ENCODE measurements at places on chromosomes 6 and 20.

DNA sequence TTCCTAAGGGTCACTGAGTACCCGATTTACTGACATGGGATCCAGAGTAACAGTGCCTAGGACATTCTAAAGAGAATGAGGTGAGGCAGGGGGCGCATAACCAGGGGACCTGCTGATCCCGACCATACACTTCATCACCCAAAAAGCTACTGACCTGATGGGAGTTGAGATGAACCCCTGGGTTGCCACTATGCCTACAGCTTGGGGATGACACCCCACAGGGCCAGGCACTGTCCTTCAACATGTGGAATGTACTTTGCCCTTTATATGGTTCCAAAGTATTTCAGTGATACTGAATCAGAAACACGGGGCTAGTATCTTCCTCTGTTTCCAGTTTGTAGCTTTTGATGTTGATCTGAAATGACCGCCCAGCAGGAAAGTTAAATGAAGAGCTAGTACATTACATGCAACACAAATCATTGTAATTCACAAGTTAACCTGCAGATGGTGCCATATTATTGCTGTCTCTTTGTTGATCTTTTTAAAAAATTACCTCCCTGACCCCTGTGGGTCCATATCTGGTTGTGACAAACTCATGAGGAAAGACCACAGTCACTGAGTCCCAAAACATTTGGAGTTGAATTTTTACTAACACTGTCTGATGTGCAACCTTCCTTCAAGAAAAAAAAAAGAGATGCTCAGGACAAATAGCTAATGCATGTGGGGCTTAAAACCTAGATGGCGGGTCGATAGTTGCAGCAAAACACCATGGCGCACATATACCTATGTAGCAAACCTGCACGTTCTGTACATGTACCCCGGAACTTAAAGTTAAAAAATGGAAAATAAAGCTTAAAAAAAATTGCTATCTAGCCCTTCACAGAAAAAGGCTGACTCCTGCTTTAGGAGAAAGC is 42.7 kb upstream of the GCNT2 start:
- DNase-seq = no peak

DNA sequence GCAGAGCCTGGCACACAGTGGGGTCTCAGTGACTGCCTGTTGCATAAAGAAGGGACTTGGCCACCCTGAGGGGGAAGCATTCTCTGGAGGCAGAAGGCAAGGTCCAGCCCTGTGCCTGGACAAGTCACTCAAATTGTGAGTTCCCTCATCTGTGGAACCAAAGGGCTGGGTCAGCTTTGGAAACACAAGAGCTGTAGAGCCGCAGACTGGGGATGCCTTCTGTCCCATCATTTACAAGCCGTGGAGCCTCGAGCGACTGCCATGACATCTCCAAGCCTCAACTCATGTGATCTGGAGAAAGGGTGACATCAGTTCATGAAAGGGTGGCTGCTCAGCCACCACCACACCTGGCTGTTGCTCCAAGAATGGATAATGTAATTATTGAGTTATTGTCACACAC is 20.4 kb upstream of the SIRPD start:
- no peak for DNase-seq

GRCh38 chr6:88441346-88441745 is 275.2 kb upstream of the CNR1 start:
- no peak for DNase-seq

- DNase-seq = no peak
These were observed 527.6 kb downstream of the CDKAL1 start for GRCh38 chr6:21061892-21062291.

GRCh38 chr6:431986-432385 is 40.4 kb downstream of the IRF4 start:
- DNase-seq = peak; percentile 22

GRCh38 chr6:150544793-150545192 is 54.9 kb upstream of the PLEKHG1 start:
- DNase-seq = no peak

- DNase-seq = no peak
These were observed 294.0 kb downstream of the SAMD5 start for GRCh38 chr6:147802459-147802858.

DNA sequence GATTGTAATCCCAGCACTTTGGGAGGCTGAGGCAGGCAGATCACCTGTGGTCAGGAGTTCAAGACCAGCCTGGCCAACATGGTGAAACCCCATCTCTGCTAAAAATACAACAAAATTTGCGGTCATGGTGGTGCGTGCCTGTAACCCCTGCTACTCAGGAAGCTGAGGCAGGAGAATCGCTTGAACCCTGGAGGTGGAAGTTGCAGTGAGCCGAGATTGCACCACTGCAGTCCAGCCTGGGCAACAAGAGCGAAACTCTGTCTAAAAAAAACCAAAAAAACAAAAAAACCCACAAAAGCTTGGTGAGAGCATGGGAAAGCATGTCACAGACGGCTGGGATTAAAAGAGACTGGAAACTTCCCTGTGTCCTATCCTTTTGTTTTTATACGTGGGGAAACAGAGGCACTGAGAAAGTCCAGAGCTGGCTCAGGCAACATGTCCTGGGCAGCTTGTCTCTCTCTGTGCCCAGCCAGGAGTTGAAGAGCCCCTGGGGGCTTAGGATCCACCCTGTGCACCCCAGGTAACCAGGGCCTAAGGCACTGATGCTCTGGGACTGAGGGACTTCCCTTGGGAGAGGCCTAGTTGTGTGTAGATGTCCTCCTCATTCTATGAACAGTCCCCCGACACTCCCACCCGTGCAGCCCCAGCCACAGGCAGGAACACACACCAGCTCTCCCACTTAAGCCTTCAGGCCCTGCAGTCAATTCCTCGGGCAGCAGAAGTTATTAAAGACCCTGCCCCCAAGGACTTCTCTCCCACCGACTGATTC is 16.0 kb downstream of the CD40 start:
- DNase-seq = no peak

DNA sequence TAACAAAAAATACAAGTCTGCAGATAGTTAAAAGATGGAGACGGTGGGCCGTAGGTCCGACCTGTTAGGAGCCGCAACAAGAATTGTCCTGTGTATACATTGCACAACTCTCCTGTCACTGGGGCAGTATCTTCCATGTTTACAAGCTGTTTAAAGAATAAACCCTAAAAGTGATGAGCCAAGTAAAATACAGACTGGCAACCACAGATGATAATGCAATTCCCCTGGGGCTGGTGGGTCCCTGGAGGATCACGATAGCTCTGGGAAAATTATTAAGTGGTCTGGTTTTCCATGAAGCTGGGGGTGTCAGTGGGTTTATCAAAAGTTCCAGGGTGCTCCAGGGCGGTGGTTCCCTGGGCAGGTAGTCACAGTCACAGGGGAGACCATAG is 8.1 kb upstream of the FAM50B start:
- no peak for DNase-seq

GRCh38 chr6:30777155-30777485 is 32.8 kb upstream of the IER3 start:
- no peak for DNase-seq

GRCh38 chr20:31908016-31908415 is 37.6 kb downstream of the TTLL9 start:
- no peak for DNase-seq

- no peak for DNase-seq
These were observed 141.6 kb upstream of the SLC24A3 start for GRCh38 chr20:19070681-19071445.

- DNase-seq = no peak
These were observed 43.7 kb downstream of the JAG1 start for GRCh38 chr20:10629946-10630650.

GRCh38 chr20:34984756-34985261 is 29.1 kb downstream of the MYH7B start:
- DNase-seq = no peak

DNA sequence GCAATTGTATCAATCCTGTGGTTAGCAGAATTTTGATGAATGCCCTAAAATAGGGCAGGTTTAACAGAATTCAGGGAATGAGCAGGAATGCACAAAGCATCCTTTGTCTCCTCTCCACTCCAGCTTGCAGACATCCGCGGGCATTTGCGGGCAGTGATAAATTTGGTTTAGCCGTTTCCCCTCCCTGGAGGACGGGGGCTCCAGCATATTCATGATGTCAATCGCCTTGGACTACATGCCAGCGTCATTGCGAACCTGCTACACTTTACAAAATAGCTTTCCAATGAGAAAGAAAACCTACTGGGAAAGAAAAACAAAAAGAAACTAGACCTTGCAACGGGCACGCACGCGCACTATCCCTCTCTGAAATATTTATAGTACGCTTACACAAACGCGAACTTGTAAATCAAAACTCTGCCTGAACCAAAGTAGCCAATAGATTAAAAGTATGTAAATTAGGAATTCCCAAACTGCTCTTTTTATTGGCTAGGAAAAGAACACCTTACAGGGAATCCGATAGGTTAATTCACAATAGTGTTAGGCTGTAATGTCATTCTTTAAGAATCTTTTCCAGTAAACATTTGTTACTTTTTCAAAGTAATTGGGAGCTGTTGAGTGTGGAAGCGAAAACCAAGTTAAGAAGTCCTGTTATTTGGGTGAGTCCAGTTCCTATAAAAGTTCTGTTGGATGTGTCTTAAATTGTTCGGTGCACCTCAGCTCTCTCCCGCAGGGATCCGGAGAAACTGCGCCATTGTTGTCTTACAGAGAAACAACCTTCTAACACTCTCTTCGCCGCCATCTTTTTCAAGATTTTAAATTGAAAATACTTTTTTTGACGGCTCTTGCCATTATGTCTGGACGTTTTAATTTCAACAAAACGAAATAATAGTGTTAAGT is 136.7 kb downstream of the HFE start:
- DNase-seq = peak; percentile 91

GRCh38 chr6:63732336-63732735 is 96.7 kb downstream of the PHF3 start:
- DNase-seq = no peak

DNA sequence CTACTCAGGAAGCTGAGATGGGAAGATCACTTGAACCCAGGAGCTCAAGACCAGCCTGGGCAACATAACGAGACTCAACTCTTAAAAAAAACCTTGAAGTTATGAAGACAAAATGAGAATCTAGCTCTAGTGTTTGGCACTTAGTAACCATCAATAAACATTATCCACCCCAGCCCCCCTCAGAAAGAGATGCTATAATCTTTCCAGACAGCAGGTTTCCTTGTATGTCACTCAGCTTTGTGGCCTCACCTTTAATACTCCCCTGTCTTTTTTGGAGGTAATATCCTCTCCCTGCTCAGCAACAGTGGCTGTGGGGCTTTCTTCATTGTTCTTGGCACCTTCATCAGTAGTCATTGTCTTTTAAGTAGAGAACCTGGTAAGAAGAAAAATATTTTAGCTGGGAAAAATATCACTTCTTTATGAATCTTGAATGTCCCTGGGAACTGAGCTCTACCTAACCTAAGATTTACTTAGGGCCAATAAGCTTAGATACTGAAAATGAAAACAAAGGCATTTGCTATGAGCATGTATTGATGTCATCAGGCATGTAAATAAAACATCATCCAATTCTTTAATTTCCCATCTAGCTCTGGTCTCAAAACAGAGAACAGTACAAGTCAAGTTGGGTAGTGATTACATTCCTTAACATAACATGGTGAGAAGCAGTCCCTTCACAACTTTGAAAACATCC is 46.1 kb downstream of the FKBP5 start:
- no peak for DNase-seq

- no peak for DNase-seq
These were observed 58.5 kb downstream of the SUN5 start for GRCh38 chr20:32945710-32946221.

GRCh38 chr20:55094353-55094861 is 619.0 kb downstream of the DOK5 start:
- DNase-seq = no peak

DNA sequence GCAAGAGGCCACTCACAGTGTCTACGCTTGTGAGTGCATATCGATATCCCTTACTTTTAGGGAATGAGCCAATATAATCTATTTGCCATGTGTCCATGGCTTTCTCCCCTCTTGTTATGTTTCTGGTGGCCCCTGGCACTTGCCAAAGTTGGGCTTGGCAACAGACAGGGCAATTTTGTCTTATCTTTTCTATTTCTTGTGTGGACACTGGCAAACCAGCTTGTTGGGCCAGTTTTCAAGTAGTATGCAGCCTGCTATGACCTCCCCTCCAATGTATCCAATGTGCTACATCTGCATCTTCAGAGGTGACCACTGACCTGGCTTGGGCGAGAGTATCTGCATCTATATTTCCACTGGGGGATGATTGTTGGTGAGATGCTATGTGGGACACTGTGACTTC is 29.2 kb downstream of the GSTA2 start:
- DNase-seq = no peak

GRCh38 chr20:5078399-5078958 is 41.3 kb downstream of the PCNA start:
- no peak for DNase-seq

DNA sequence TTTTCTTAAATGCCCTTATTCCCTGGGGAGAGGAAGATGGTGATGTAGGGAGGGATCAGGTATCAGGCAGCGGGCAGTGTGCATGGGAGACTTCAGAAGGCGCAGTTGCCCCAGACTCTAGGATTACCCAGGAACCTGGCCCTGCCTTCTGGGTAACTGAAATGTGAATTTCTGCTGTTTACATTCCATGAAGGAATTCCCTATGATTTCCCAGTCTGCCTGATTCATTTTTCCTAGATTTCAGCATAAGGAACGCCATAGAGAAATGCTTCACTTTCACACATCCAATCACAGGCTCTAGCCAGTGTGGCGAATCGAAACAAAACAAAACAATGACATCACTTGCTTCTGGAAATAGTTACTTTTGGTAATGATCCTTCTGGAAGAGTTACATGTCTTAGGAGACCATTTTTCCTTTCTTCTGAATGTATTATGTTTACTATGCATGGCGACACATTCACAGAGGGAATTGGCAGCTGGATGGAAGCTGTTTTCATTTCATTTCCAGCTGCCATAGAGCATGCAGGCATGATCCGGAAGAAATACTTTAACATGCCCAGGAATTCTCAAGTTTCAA is 33.3 kb downstream of the LRP11 start:
- no peak for DNase-seq

DNA sequence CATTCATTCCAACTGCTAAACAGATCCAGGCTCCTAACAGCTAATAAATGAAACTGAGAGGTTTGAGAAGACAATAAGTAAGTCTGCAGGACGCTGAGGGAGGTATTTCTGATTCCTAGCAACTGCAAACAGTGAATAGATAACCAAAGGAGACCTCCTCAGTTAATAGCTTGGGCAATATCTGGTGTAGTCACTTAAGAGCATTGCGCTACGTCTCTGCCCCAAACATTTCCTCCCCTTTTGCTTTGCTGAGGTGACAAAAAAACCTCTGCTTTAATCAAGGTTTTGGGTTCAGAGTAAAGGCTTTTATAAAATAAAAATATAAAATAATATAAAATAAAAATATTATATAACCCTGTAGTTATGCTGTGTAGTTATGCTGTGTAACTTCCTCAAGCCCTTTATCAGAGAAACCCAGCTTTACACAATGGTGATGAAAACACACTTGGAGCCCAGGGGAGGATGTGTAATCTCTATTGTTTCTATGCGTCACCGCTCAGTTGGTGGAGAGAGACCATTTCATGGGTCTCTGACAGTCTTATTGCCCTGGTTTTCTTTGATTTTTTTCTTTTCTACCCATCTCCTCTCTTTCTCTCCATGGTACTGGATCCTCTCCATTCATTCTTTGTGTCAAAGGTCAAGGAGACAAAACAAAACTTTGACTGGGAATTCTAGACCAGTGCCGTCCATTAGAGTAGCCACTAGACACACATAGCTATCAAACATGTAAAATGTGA is 18.9 kb upstream of the CALHM5 start:
- DNase-seq = no peak

- no peak for DNase-seq
These were observed 102.2 kb downstream of the BACH2 start for GRCh38 chr6:90194371-90194841.

- no peak for DNase-seq
These were observed 87.3 kb downstream of the PKHD1 start for GRCh38 chr6:52000064-52000463.

- DNase-seq = no peak
These were observed 107.0 kb downstream of the ERMARD start for GRCh38 chr6:169858293-169858934.

Measured in retinal pigment epithelial cell (primary cell).